Upper lobe of left lung (tissue), 6 donors: ENCODE measurements at places on chromosomes 7 and 10.

DNA sequence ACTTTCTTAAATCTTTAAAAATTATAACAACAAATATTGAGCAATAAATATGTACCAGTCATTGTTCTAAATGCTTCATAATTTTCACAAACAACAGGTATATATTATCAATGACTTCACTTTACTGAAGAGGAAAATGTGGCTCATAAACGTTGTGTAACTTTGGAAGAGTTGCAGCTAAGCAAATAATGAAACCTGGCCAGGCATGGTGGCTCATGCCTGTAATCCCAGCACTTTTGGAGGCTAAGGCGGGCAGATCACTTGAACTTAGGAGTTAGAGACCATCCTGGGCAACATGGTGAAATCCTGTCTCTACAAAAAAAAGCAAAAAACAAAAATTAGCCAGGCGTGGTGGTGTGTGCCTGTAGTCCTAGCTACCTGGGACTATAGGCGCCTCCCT, 71.9 kb upstream of the AMPH start:
- DNase-seq = peak; percentile 40

GRCh38 chr7:7249814-7250213, 67.5 kb downstream of the C1GALT1 start:
- no peak for DNase-seq

DNA sequence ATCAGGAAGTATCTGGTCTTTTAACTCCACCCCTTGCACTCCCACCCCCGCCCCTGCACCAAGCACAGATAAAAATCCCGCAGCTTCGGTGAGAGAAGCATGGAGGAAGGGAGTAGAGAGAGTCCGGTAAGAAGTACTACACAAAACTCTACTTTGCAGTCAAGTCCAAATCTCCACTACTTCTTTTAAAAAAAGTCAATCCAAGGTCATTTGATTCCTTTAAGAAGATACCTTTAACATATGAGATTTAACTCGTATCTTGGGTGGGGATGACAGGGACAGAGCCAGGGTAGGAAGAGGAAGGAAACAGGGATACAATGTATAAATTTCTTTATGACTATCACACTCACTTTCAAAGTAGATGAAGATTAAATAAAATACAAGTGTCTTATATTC, 132.1 kb downstream of the NRBF2 start:
- DNase-seq = no peak

- peak; percentile 52 for DNase-seq
Measured at GRCh38 chr7:27182861-27183681, 2.0 kb downstream of the HOXA11 start.

DNA sequence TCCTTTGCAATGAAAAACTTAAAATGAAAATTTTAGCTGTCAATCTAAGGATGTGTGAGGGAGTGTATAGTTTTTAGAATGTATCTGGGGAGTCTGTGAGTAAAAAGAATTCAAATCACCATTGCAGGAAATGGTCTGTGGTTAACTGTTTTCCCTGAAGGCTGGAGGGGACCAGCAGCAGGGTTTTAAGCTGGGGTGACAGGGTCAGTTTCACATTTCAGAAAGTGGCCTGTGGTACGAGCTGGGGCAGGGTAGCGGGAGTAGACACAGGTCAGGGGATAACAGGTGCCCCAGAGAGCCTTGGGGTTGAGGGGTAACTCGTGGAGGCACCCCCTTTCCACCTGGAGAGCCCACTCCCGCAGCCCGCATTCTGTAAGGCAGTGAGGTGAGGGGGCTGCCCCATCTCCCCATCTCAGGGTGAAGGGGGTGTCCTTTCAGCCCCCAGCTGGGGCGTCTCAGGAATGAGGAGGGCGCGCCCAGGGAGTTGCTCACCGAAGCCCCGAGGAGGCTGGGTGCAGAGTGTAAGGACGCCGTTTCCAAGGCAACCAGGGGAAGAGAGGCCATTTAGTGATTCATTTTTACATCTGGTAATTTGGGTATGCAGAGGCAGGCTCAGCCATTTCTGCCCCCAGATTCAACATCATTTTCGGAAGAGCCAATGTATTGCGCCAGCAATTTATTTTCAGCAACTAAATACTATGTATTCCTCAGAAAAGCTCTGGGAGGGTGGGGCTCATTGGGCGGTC, 168.9 kb downstream of the SLIT1 start:
- no peak for DNase-seq

DNA sequence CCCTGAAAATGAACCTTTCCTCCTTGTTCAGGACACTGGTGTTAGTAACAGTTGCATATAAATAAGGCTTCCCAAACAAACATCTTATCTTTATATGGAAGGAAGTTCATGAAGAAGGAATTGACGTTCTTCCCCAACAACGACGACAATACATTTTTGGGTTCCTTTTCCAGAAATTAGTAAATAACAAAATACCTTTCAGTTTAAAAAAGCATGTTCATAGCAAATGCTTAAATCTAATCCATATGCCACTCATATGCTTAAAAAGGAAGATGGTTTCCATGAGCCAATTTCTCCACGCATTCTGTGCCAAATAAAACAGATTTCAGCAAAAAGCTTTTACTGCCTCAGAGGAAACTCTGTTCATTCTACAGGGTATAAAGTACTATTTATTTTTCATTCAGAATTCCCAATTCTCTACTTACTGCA, 182.6 kb downstream of the COBL start:
- no peak for DNase-seq

DNA sequence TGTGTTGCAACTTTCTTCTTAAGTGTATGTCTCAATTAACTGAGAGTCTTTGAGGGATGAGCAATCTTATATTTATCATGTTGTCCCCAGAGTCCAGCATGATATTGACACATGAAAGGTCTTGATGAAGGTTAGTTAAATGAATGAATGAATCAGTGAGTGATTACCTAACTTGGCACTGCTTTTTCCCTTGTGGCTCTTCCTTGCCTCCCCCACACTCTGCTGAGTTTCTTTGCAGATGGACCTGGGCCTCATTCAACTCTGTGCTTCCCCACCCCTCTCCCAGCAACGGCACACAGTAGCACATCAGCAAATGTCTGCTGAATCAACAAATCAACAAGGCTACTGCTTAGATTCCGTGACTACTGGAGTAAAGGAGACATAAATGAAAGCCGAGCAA, 235.1 kb upstream of the CXCL12 start:
- DNase-seq = no peak

DNA sequence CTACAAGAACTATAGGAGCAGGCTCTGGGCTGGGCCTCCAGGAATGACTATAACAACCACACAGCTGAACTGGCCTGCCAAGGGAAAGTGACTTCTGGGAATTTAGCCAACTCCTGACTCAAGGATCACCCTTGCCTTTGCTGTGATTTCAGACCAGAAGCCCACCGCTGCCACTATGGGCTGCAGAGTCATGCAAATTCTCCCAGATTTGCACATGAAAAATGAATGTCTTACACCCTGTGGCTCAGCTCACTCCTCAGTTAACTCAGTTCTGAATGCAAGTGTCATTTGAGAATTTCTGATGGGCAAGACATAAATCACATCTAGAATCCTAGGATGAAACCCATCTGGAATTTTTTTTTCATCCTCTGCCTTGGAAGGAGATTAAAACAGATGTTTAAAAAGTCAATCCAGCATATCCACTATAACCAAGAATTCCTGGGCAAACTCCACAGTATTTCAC, 186.5 kb upstream of the BET1 start:
- DNase-seq = peak; percentile 24

DNA sequence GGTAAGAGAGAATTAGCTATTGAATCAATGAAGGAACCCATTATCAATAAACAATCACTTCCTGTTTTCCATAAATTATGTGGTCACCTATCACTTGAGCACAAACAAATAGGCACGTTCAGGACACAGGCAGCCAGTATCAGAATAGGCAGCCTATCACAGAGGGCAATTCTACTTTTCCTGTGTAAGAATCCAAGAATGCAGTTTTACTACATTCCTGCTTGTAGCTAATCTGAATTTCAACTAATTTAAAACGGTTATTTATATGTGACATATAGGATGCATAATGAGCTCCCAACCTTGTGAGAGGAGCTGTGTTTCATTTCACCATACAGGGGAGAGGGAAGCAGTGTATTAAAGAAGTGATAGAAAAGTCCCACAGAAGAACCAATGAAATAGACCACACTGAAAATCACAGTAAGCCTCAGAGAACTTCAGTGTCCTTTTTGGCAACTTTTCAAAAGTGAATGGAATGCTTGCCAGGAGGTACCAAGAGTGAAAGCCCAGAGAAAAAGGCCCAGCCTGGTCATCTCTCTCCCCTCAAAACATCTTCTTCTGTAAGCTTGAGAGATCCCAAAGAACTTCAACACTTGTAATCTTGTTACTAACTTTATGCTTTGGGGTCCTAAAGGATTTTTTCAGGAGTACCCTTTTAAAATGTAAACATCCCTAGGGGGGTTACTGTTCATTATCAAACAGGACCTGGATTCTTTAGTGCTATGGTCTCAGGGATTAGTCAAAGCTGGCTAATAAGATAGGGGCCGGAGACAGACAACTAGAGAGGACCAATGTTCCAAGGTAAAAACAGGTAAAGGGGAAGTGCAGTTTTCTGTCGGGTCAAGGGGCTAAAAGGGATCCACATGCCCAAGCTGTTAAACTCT, 1.3 kb downstream of the IMMP2L start:
- DNase-seq = no peak

- no peak for DNase-seq
Measured at GRCh38 chr10:24790073-24790472, 66.4 kb upstream of the ARHGAP21 start.

DNA sequence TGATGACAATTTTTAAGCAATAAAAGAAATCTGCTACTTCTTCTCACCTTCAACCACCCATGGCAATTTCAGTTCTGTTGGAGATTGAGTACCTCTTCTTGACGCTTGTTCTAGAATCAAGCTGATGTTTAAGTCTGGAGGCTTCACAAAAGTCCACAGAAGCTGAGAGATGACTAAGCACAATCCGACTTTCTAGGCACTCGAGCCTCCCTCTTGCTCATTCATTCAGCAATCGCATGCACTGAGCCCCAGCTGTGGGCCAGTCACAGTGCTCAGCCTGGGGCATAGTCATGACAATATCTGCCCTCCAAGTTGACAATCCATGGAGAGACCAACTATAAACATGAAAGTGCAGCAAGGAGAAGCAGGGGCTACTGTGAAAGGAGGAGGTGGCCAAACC, 103.2 kb downstream of the IPMK start:
- DNase-seq = no peak

GRCh38 chr7:32115831-32116230, 45.6 kb upstream of the PDE1C start:
- no peak for DNase-seq

- no peak for DNase-seq
Measured at GRCh38 chr7:73647725-73648592, 19.7 kb upstream of the VPS37D start.

GRCh38 chr10:4751211-4751610, 74.8 kb upstream of the AKR1E2 start:
- no peak for DNase-seq

DNA sequence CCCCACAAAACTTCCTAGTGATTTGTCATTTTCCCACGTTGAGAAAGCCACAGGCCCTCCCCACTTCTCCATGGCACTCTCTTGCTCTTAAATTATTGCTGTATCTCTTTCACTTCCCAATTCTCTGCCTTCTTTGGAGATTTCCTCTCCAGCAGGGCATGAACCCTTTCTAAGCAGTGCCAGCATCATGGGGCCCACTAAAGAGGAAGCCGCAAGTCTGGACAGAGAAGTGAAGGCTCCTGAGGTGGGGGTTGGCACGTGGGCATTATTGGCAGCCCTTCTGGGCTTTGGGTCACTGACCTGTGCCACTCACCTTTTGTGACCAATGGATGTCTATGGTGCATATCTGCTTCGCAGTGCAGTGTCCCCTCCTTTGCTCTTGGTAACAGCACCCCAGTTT, 97.7 kb upstream of the TCF7L2 start:
- no peak for DNase-seq

DNA sequence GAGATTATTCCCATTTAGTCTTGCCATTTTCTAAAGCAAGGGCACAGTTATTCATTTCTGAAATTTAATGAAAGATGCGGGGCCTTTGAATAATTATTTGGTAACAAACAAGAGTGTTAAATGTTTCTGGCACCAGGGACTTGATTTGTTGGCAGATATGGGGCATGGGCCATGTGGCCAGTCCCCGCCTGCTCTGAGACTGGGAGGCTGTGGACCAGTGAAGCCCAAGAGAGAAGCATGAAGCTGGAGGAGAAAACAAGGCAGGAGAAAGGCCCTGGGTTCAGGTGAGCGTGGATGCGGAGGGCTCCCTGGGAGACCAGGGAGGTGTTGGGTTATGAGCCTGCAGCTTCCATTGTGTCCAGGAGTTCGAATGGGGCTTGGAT, 378.5 kb downstream of the TCERG1L start:
- DNase-seq = no peak

- no peak for DNase-seq
Measured at GRCh38 chr10:44362866-44363711, 21.8 kb downstream of the CXCL12 start.

DNA sequence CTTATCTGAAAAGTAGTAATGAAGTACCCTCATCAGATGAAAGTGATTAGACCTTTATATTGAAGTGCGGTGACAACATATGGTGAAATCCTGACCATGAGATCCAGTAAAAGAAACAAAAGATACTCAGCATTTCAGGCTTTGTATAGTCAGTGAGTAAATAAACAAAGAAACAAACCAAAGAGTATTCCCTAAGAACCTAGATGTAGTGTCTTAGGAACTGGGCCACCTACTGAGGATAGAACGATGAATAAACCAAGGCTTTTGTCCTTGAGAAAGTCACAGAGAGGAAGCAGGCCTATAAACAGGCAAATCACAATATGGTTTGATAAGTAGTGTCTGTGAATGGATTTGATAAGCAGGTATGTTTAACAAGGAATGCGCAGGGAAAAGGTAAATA, 46.2 kb downstream of the ZNF277 start:
- DNase-seq = no peak

- DNase-seq = no peak
Measured at GRCh38 chr10:72610466-72610865, 15.4 kb downstream of the MICU1 start.

GRCh38 chr7:18886832-18887231, 230.6 kb downstream of the TWIST1 start:
- DNase-seq = no peak

- DNase-seq = no peak
Measured at GRCh38 chr10:100502926-100503494, 16.7 kb downstream of the SEC31B start.

- no peak for DNase-seq
Measured at GRCh38 chr10:110641256-110641655, 2.9 kb upstream of the RBM20 start.

- DNase-seq = no peak
Measured at GRCh38 chr10:100827819-100828737, 82.7 kb downstream of the PAX2 start.
